ENCODE measurements at places on chromosomes 2 and 18.

- no peak for DNase-seq
Observed at GRCh38 chr2:180905002-180905401, 75.4 kb upstream of the UBE2E3 start.

- DNase-seq = no peak
Observed at GRCh38 chr2:42864641-42865280, 72.4 kb upstream of the HAAO start.

GRCh38 chr2:191811807-191812602, 34.9 kb downstream of the CAVIN2 start:
- peak; percentile 65 for DNase-seq

GRCh38 chr2:231780123-231780908, 766 bp downstream of the PDE6D start:
- DNase-seq = no peak

- no peak for DNase-seq
Observed at GRCh38 chr2:158097481-158097880, 4.2 kb upstream of the UPP2 start.

DNA sequence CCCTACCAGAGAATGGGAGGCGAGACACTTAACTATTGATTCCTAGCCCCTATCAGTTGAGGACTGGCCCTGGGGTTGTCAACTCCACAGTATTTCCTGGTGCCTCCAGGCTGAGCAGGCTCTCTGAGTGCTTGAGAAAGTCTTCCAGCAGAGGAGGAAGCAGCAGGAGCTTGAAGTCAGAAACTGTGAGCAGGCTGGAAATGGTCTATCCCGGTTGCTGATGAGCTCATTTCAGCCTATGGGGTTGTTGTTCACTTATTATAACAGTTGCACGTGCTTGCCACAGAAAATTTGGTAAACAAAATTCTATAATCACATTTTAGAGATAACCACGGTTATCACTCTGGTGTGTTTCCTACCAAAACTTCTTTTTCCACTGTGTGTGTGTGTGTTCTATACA, 254.7 kb upstream of the THUMPD2 start:
- no peak for DNase-seq

DNA sequence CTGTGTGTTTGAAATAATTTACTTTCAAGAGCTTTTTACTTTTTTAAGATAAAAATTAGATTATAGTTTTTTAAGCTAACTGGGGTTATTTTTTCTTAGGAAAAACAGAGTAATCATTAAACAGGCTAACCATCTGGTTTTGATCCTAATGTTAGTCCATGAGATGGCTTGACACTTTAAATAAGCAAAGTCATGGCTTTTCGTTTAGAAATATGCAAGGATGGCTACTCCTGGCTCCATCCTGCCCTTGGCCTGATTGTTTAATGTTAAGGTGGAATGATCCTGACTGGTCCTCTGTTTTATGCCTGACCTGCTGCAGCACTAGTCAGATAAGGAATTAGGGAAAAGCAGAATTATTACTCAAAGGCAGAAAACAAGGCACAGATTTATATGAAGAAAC, 39.7 kb upstream of the PNPT1 start:
- no peak for DNase-seq

GRCh38 chr2:237290261-237290660, 123.7 kb downstream of the COL6A3 start:
- DNase-seq = peak; percentile 12

GRCh38 chr2:26650713-26651469, 9.7 kb upstream of the CIB4 start:
- no peak for DNase-seq

DNA sequence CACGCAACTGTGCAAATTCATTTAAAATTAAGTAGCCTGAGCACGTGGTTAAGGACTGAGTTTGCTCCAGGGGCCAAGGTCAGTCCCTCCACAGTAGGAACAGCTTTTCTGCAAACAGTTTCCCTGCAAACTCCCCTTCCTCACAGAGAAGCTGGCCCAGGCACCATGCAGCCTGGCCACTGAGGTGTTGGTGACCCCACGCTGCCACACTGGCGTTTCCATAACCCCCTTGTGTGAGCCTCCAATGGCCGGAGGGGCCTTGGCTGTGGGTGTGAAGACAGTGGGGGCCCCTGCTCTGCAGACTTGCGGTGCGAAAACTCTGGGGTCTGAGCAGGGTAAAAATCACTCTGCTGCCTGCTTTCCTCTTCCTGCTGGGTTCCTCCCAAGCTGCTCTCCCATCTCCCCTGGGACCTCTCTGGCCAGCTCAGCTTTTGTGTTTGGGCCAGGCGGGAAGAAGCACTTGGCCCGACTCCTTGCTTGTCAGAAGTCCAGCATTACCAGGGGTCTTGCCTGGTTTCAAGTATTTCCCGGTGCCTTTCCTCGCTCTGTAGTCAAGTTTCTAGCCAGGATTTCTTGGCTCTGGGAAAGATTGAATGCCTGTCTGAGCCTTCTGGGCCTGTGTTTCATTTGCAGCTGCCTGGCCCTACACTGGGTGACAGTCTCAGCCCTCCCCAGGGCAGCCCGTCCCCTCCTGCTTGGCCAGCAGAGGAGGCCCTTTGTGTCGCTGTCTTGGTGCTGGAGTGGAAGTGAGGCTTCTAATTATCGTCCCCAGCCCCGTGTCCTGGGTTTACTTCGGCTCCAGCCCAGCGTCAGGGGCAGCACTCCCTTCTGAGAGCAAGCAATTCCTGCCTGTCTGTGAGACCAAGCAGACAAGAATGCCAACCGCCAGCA, 131.4 kb upstream of the SLC1A4 start:
- no peak for DNase-seq

- no peak for DNase-seq
Observed at GRCh38 chr2:68565858-68566257, 77.5 kb upstream of the PROKR1 start.

DNA sequence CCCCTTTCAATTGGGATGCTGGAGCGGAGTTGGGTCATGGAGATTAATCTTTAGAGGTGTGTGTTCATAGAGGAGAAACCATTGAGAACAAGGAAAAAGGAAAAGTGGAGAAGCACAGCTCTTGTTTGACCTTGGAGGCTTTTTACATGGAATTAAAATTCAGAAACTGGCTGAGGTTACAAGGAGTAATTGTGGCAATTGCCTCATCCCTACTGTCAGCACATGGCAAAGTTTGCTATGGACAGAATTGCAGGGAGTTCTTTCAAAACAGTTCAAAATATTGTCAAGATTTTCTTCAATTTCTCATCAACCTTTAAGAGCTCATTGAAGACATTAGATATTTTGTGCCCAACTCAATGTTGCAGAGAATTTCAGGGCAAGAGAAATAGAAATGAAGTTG, 232.7 kb downstream of the SLC8A1 start:
- no peak for DNase-seq

- peak; percentile 87 for DNase-seq
Observed at GRCh38 chr2:203673933-203674332, 32.5 kb upstream of the CD28 start.

DNA sequence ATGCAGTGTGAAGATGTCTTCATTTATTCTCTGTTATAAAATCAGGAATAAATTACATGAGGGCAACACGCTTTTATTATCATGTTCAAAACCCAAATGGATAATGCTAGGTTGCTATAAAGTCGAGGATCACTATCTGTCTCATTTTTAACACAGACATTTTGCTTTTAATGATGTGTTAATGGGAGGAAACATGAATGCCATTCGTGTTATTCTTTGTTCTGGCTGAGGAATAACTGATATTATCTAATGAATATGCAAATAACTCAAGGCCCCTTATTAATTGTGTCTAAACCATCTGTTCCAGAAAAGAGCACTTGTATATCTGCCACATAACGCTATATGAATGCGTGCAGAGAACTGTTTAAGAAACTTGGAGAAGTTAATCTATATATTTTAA, 576.1 kb downstream of the DCDC2C start:
- no peak for DNase-seq

DNA sequence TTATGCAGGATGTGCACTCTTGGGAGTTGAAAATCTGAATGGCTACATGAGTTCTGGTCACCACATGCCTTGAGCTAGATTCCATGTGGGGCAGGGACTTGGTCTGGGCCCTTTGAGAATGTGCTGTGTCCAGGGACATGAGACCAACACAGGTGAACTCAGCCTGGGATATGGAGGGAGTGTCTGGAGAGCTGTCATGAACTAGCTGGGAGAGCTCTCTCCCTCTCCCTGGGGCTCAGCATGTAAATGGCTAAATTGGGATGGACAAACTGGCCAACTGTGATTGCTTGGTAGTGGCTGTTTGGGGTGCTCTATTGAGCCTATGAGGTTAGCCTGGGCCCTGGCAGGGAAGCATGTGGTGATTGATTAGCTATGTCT, 105.1 kb upstream of the HS6ST1 start:
- no peak for DNase-seq

GRCh38 chr18:35189510-35189909, 51.3 kb upstream of the ZNF397 start:
- DNase-seq = no peak

- peak; percentile 55 for DNase-seq
Observed at GRCh38 chr2:191126386-191127085, 24.3 kb downstream of the STAT4 start.

GRCh38 chr2:202317080-202317857, 51.7 kb downstream of the NOP58 start:
- no peak for DNase-seq

- no peak for DNase-seq
Observed at GRCh38 chr2:105812180-105813044, 67.7 kb downstream of the NCK2 start.

Measured in suppressor macrophage treated with lipopolysaccharide for 4 hours (primary cell).